Effector memory CD4-positive, alpha-beta T cell (primary cell): ENCODE measurements at places on chromosomes 13 and 19.

DNA sequence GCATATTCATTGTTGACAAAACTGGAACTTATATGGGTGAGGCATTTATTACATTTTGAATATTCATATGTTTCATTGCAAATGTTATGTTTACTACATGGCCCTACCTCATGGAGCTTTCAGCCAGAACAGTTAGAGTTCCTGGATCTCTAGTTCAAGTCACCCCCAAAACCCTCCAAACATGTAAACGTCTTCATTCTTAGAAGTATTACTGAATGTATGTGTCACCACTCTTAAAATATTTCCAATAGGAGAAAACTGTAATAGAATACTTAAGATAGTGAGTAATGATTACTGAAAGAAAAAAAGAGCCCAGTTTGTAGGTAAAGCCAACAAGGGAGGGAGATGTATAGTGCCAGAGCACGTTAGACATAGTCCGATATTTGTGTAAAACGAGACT lies 23.5 kb downstream of the URI1 start:
- no peak for DNase-seq
- H3K4me3 ChIP-seq, result no peak overlapping the region

- no peaks in the 10 kb centered on the region for H3K36me3 ChIP-seq
- H3K4me3 ChIP-seq, result no peak overlapping the region
- no peak for DNase-seq
Observed at GRCh38 chr13:44843403-44843802, 145.9 kb downstream of the NUFIP1 start.

DNA sequence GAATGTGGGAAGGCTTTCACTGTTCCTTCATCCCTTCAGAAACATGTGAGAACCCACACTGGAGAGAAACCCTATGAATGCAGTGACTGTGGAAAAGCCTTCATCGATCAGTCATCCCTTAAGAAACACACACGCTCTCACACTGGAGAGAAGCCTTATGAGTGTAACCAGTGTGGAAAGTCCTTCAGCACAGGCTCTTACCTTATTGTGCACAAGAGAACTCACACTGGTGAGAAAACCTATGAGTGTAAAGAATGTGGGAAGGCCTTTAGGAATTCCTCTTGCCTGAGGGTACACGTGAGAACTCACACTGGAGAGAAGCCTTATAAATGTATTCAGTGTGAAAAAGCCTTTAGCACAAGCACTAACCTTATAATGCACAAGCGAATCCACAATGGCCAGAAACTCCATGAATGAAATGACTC lies 18.6 kb downstream of the ZNF177 start:
- peaks cover 35% of the 10 kb centered on the region for H3K36me3 ChIP-seq
- no peak overlapping the region for H3K27ac ChIP-seq
- no peaks in the 10 kb centered on the region for H3K4me1 ChIP-seq
- DNase-seq, result no peak

- H3K27me3 ChIP-seq, result no peaks in the 10 kb centered on the region
- no peak overlapping the region for H3K4me3 ChIP-seq
- no peak overlapping the region for H3K27ac ChIP-seq
Observed at GRCh38 chr19:38047049-38047438, 140.0 kb downstream of the SIPA1L3 start.

DNA sequence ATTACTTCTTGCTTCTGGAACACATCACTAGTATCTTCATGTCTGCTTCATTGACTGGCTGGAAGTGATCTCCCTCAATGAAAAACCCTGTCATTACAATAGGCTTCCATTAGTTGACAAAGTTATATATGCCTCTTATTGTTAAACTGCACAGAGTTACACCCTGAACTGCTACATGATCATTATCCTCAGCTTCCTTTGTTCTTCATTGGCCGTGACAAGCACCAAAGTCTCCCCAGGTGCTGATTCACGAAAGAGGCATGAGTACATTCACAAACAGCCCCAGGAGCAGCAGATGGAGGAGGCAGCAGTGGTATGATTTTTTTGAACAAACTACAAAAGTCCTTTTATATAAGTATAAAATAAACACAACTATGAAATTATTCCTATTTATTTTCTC lies 51.4 kb downstream of the VWA8 start:
- DNase-seq, result no peak
- no peak overlapping the region for H3K4me3 ChIP-seq
- no peak overlapping the region for H3K27ac ChIP-seq
- peaks cover 8% of the 10 kb centered on the region for H3K36me3 ChIP-seq
- no peaks in the 10 kb centered on the region for H3K27me3 ChIP-seq

GRCh38 chr13:86283031-86283430 lies 483.8 kb upstream of the SLITRK6 start:
- H3K4me3 ChIP-seq, result no peak overlapping the region
- no peaks in the 10 kb centered on the region for H3K36me3 ChIP-seq
- H3K4me1 ChIP-seq, result no peaks in the 10 kb centered on the region
- H3K27me3 ChIP-seq, result no peaks in the 10 kb centered on the region
- H3K27ac ChIP-seq, result no peak overlapping the region
- no peak for DNase-seq

DNA sequence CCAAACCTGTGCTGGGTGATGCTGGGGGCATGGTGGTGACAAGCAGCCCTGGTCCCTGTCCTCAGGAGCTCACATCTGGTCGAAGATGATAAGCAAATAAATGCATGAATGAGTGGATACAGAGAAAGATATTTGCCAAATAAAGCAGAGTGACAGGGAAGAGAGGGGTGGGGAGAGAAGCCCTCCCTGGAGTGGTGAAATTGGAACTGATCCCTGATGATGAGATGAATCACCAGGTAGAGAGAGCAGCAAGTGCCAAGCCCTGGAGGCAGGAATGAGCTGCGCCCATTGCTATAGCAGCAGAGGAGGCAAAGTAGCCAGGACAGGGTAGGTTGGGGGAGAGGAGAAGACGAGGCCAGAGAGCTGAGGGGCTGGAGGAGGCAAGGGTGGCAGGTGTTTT lies 13.7 kb downstream of the FXYD5 start:
- peaks cover 70% of the 10 kb centered on the region for H3K36me3 ChIP-seq
- DNase-seq, result no peak
- no peaks in the 10 kb centered on the region for H3K27me3 ChIP-seq
